ENCODE measurements at places on chromosomes 4 and X.

GRCh38 chrX:21885568-21885967, 29.8 kb downstream of the YY2 start:
- DNase-seq, result no peak

GRCh38 chrX:12548746-12549145, 242.5 kb upstream of the PRPS2 start:
- no peak for DNase-seq

- DNase-seq, result peak; percentile 40
These were observed 20.2 kb downstream of the WDR1 start for GRCh38 chr4:10096201-10096977.

DNA sequence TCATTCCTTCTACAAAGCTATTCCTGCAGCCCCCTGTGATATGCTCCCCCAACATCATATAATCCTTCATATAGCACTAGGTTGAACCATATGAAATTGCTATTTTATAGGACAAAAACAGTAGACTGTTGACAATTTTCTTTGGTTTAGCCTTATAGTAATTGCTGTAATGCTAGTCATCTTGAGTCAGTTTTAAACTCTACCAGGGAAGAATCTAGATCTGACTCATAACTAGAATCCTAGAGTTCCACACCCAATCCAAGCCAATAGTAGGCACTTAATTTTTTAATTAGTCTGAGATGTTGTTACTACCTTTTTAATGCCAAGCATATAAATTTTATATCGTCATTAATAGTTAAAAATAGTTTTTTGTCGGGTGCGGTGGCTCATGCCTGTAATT, 136.8 kb downstream of the CHRNA9 start:
- DNase-seq, result no peak

DNA sequence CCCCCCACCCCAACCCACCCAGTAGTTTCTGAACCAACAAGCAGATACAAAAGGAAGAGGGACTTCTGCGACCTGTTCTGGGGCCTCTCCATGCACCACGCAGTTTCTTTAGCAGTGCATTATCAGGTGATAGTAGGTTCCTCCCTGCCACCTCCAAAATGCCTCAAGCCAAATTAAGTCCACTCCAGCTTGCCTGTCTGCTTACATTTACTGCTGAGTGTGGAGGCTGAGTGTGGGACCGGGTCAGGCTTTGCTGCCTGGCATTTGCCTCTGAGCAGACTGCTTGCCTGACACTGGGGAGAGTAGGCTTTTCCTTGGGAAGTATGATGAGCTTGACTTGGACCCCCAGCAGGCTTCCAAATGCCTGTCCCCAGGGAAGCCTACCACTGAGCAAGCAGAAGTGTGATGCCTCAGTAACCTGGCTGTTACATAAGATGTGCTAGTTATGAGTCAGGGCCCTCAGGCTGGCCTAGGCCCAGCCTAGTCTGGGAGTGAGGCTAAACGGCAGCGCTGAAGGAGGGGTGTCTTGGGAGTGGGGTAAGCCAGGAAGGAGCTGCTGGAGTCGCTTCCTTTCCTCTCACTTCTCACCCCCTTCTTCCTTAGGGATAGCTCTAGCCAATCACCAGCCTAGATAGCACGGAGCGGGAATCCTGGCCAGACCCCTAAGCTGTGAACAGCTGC, 9.0 kb downstream of the TSC22D3 start:
- DNase-seq, result no peak

- DNase-seq, result no peak
These were observed 183.0 kb upstream of the HAND2 start for GRCh38 chr4:173713026-173713425.

DNA sequence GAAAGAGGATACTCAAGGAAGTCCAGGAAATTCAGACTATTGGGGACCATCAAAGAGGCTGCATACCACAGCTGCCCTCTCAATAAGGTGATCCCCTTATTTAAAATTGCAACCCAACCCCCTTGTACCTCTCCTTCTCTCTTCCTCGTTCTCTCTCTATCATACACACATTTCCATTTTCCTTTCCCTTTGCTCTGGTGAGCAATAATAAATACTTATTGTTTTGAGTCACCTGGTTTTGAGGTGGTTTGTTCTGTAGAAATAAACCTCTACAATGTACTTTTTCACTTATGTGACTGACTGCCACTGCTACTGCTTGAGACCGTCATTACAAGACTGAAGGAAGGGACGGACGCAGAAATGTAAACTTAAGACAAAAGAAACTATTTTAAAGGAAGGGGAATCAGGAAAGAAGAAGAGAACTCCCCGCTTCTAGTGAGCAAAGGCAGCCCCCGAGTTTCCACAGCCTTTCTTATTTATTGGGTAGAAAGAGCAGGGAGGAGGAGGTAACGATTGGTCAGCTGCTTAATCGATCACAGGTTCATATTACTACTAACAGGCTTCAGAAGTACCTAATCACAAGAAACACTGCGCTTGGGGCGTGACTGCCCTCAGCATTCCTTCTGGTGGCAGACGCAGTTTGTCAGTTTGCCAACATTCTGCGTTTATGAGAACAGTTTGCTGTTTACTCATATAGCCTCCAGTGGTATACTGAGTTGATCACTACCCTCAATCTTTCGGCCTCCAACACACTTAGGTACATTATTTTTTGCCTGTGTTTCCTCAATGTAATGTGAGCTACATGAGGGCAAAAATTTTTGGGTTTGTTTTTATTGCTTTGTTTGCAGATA, 16.9 kb upstream of the TMEM165 start:
- DNase-seq, result no peak

- DNase-seq, result no peak
These were observed 8.8 kb downstream of the TBC1D8B start for GRCh38 chrX:106811131-106811910.

DNA sequence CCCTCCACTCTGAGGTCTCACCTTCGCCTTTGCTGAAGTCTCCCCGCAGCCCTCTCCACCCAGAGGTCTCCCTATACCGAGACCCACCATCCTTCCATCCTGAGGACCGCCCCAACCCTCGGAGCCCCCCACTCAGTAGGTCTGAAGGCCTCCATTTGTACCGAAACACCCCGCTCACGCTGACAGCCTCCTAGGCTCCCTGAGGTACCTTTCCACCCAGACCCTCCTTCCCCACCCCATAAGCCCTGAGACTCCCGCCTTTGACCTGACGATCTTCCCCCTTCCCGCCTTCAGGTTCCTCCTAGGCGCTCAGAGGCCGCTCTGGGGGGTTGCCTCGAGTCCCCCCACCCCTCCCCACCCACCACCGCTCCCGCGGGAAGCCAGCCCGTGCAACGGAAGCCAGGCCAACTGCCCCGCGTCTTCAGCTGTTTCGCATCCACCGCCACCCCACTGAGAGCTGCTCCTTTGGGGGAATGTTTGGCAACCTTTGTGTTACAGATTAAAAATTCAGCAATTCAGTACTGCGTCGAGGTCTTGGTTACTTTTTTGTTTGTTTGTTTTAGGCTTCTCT, 5.0 kb downstream of the SOD3 start:
- DNase-seq, result no peak

DNA sequence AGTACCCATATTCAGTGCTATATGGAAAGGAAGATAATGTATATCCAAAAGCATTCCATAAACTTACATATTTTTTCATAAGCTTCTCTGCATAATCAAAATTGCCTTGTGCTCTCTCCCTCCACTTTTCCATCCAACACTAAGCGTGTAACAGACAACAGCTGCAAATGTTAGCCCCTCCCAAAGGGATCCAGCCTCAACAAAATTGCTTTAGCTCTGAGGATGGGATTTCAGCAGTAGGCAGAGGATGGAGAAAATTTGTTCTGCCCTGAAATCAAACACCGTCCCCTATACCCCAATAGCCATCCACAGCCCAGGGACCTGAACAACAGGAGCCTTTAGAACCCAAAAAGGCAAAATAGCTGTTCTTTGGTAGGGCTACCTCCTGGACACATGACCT, 28.8 kb upstream of the FGF13 start:
- DNase-seq, result no peak

GRCh38 chr4:84582988-84583875, at the start of gene CDS1:
CDS1 (plus strand) TSS chr4:84583127; CDS start chr4:84583402, 275 bp downstream.
- DNase-seq, result peak; percentile 38

GRCh38 chr4:101346351-101347266, 717 bp downstream of the PPP3CA start:
- DNase-seq, result peak; percentile 46

DNA sequence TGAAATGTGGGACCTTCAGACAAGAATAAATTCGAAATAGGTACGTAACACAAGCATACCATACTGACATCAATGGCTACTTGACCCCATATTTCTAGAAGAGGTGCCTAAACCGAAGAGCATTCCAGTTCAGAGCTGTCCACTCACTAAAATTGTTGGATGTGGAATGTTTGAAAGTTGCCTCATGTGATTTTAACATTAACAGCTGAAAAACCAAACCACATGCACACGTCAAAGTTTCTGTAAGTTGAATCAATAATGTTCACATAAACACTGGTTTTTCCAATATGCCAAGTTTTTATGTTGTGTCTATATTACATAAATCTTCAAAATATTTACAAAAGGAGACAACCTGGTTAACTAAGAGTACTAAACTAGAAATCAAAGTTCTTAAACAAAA, 3.5 kb downstream of the UBE2D3 start:
- DNase-seq, result no peak

DNA sequence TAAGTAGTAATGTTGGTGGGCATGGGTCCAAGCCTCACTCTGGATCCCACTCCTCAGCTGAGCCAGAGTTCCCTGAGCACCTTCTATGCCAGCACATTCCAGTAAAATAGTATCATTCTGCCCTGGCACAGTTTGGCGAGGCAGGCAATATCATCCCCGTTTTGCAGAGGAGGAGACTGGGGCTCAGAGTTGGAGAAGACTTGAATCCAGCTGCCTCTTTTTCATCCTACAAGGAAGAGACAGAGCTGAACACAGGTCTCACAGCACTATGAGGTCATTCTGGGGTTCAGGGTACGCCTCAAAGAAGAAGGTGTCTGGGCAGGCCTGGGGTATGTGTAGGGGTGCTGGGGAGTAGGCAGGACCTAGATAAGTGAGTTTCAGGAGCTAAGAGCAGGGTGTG, 103.9 kb upstream of the STX18 start:
- DNase-seq, result no peak

DNA sequence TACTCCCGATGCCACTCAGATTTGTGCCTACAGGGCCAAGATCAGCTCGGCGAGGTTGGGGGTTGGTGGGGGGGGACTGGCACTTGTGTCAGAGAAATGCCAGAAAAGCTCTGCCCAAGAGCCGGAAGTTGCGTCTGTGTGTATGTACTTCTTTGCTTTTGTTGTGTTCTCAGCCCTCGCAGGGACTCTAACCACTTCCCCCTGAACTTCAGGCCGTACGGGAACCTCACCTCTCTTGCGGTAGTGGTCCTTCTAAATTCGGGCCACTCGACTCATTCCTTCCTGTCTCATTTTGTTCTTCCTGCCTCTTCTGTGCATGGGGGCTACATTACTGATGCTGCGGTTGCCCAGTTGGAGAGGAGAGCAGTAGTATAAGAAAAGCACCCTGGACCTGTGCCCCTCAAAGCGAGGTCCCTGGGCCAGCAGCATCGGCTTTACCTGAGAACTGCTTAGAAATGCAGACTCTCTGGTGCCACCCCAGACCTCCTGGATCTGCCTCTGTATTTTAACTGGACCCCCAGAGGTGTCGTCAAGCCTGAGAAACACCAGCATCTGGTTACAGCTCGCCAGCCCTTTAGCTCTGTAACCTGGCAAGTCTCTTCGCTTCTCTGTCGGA, 146.3 kb upstream of the RPS6KA3 start:
- DNase-seq, result no peak
